ENCODE measurements at places on chromosomes 16 and 17.

GRCh38 chr16:57689762-57690558 lies 4.6 kb upstream of the DRC7 start:
- peak; percentile 43 for DNase-seq

- no peak for DNase-seq
Measured at GRCh38 chr17:48951572-48951971, 6.9 kb upstream of the SNF8 start.

DNA sequence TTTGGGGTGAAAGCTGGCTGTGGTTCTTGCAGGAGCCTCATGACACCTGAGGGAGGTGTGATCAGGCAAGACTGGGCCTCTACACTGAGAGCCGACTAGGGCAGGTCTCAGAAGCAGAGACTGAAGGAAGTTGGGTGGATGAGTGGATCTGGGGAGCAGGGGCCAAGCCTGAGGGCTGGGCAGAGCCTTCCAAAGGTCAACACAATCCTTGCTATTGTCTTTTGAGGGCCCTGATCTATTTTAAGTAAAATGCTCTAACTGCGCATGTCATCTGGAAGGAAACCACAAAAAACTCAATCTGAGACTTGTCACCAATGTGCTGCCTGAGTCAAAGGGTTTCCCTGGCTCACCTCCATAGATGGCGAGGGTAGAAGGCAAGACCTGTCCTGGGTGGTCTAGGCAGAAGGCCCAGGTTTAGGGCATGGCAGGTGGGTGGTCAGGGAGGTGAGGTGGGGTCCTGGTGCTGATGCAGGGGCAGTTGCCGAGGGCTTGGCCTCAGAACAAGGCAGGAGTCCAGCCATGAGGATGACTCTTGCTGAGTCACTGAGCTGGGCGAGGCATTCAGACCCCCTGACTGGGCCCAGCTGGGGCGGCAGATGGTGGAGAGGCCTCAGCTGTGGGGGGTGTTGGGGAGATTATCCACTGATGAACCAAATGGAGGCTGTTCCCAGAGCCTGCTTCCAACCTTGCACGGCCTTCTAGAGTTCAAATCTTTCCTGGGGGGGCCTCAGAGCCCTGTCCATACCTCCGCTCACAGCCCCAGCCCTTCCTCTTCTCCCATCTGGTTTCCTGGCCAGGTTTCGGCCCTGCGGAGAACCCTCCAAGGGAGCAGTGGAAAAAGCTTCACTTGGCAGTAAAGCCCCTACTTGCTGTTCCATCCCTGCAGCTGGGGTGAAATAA lies 5.1 kb downstream of the MVP start:
- DNase-seq, result peak; percentile 86

- DNase-seq, result no peak
Measured at GRCh38 chr16:86951831-86952598, 365.2 kb downstream of the C16orf95 start.

DNA sequence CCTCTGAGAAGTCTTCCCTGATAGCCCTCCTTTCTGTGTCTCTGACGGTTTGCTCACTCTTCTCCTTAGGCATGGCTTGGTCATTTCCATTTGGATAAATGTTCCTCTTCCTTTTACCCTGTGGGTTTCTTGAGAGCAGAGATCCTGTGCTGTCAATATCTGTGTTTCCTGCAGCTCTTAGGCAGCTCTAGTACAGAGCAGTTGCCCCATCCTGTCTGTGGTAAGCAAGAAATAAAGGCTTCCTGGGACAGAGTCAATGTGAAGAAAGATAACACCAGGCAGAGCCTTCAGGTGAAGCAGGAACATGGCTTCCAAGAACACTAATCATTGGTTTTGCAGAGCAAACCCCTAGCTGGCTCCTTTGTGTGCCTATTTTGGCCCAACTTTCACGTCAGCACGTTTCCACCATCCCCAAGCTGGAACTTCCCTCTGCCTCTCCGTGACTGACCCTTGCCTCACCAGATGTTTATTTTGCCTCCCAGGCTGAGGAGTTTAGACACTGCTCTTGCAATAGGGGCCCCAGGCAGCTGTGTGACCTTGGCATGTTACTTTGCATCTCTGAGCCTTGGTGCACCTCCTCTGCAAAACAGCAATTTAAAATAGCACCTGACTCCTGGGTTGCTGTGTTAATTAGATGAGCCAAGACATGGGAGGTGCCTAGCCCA lies 49.6 kb upstream of the SIAH1 start:
- DNase-seq, result no peak

GRCh38 chr16:50167556-50167955 lies 14.4 kb downstream of the TENT4B start:
- no peak for DNase-seq

DNA sequence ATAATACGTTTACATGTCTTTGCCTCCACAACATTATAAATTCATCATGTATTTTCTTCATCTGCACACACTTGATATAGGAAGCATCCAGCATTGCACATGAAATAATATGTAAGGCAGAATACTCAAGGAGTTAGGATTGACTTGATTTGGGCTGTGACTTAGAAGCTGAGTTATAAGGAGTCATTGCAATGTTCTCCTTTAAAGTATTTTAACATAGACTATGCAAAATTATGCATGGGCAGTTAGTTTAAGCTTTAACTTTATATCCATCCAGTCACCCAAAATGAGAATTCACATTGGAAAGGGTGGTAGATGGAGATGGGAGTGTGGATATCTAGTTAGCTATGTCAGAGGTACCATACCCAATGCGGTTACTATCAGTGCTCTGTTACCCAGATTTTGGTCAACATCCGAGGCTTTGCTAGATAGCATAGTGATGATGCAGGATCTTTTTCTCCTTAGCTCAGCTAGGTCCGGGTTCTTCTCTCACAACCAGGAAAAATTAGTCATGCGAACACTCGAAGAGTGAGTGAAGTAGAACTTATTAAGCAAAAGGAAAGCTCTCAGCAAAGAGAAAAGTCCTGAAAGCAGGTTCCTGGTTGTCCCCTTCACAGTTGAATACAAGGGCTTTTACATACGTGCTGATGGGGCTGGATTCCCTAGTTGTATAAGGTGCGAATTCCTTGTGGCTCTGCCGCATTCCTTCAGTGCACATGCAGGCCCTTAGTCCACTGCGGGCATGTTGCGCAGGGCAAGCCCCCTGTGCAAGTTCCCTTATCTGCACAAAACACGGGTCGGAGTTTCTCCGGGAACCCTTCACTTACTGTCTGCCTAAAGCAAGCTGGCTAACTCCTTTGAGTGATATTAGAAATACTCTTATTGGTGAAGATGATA lies 73.1 kb upstream of the FAM20A start:
- DNase-seq, result no peak

DNA sequence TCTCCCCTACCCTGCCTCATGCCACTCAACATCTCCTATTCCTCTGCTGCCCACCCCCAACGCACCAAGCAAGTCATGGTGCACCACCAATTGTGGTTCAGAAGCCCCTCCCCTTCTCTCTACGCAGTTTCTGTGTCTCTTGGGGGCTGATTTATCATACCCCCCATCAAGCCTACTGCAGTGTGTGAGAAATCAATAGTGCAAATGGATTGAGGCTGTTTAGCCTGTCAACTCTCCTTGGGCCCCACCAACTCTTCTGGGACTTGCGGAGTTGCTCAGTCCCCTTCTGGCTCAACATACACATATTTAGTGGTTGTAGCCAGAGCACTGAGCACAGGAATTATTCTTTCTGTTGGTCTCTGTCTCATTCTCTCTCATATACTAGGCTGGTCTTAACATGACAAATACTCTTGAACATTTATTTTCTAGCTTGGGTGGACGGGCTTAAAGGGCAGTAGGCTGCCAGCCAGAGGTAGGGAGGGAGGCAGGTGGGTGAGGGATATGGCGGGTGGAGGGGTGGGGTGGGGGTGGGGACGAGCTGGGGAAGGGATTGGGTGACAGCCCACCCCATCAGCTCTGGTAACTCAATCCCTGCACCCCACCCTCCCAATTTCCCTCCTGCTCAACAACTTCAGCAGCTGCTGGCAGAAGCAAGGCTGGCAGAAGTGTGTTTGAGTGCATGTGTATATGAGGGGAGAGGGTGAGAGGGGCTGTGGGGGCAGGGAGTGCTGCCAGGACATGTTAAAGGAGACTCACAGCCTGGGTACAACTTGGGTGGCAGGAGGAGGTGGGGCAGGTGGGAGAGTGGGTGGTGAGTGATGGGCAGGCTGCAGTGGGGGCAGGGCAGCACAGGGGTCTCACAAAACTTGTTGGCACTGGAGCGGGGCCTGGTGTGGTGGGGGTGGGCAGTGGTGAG lies 4.9 kb downstream of the RARA start:
- no peak for DNase-seq

DNA sequence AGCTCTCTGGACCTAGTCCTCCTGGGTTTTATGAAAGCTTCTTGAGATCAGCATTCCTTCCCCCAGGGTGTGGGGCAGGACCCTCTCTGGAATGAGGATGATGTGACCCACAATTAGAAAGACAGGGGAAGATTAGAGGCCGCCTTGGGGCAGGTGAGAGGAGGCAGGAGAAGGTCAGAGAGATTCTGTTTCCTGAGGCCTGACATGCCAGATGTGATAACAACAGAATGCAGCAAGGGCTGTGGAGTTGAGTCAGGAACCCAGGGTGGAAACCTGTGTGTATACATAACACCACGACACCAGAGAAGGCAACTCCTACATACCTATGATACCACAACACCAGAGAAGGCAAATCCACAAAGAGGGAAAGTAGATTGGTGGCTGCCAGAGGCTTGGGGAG lies 5.4 kb upstream of the SLC5A10 start:
- DNase-seq, result no peak

GRCh38 chr17:1040216-1040600 lies 43.3 kb downstream of the TIMM22 start:
- DNase-seq, result no peak

GRCh38 chr16:10862438-10862837 lies 14.6 kb upstream of the CIITA start:
- no peak for DNase-seq

DNA sequence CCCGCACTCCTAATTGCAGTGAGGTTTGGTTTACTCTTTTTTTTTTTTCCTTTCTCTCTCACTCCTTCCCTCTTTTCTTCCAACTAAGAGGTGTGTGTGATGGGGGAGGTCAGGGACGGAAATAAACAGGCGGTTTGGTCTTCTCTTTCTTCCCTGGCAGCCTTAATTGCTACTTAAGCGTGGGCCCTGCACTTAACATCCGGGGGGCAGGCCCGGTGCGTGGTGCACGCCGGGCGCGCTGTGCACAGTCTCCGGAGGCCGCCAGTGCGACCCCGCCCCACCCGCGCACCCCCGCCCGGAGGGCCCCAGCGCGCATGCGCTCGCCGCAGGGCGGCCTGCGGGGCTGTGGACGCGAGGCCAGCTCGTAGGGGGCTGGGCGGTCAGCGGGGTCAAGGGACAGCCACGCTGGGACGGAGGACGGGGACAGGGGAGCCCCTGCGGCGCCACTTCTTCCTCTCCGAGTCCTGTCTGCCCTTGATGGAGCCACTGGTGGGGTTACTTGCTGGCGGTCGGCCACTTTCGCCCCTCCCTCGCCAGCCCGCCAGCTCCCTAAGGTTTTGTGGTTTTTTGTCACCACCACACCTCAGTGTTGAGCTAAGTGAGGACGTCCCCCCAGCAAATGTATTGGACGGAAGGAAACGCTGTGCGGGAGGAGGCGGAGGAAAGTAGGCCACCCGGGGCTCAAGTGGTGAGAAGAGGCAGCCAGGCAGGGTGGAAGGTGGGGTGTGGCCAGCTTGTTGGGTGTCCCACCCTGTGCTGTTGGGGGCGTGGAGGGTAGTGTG lies 120.9 kb downstream of the MRM1 start:
- peak; percentile 84 for DNase-seq

- DNase-seq, result peak; percentile 34
Measured at GRCh38 chr17:4199818-4200402, 56.9 kb downstream of the CYB5D2 start.

DNA sequence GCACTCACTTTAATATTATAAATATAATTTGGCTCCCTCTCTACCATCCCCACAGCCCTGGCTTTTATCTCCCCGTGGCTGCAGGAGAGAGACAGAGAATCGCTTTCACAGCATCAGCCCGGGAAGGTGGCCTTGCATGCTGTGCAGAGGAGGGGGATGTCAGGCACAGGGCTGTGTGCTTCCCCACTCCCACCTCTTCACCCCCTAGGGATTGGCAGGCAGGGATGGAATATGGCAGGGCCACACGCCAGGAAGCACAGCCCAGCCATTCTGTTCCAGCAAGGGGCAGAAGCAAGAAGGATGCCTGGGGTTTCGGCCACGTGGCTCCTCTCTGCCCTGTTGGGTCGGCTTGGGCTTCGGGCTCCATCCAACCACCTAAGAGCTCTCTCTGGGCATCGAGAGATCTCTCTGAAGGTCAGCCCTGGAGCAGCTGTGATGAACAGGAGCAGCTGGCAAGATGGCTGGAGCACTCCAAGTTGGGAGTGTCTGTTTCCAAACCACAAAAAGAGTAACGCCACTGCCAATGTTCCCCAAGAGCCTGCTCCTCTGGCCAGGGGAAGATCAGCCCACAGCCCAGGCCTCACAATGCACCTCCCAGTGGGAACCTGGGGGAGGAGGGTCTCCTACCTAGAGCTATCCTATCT lies 223.2 kb downstream of the C16orf78 start:
- DNase-seq, result no peak

- no peak for DNase-seq
Measured at GRCh38 chr16:82293671-82294070, 123.6 kb upstream of the MPHOSPH6 start.

DNA sequence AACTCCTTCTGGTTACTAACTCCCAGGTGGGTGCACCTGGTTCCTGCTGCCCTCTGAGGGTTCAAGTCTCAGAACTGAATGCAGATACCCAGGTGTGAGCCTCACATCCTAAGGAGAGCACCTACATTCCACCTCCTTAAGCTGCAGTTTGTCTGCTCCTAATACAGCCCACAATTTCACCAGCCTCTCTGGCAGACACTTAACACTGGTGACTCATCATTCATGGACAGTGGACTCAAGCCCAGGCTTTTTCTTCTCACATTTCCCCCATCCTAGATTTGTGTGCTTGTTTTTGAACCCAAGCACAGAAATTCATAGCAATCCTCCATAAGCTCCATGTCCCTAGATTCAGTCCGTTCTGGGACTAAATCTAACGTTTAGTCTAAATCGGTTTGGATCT lies 7.0 kb upstream of the MAF start:
- DNase-seq, result no peak

All from activated CD4-positive, alpha-beta T cell treated with anti-CD3 and anti-CD28 coated beads, Interleukin-2, Interleukin-4, amounts not matched to agents 100 ng/mL and 50 ng/mL, durations not matched to agents 16 hours and 8 hours (primary cell).